COLO829 (cell line): ENCODE measurements at places on chromosomes 7 and 10.

DNA sequence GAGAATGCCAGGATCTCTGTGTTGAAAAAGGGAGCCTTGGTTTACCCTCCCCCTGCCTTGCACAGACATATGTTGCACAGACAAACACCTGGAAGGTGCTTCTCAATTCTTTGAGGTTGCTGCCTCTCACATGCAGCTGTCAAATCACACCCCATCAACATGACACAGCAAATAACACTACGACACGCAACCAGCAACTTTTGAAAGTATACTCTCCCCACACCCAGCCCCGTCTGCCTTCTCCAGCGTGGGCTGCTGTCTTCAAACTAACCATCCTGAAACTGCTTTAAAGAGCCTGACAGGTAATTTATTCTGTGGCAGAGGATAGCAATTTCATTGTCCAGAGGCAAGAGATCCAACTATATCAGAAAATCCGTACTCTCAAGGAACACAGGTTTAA is 136.1 kb downstream of the PLXNA4 start:
- DNase-seq: no peak

DNA sequence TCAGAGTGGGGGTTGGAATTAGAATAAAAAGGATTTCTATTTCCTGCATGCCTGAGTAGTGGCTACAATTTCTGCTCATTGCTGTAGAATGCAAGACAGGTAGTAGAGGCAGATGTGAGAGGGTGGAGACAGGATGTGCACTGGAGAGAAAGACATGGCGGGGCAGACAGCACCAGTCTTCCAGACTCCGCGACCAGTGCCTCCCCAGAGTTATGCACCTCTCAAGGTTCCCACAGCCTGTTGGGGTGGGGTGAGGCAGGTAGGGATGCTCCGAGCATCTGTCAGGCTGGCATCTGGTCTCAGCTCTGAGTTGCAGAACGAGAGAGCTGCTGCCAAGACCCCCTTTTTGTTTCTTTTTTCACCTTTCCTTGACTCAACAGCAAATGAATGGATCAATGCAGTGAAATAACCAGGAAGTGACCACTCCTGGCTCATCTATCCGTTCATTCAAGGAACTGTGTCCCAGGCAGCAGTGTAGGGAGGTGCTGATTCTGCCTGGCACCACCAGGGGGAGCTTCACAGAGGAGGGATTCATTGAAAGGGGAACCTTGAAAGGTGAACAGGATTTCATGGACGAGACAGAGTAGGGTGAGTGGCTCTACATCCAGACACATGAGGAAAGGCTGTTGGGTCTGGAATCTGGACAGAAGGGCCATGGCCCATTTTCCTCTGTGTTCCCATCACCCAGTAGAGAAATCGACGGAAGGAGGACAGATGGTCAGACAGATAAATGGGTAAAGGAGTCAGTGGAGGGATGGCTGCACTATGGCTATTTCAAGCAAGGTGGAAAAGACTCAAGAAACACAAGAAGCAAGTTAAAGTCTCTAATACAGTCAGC is 17.2 kb upstream of the SLC18A3 start:
- peak; percentile 61 for DNase-seq

GRCh38 chr7:112447406-112447805 is 2.9 kb upstream of the IFRD1 start:
- DNase-seq: no peak

DNA sequence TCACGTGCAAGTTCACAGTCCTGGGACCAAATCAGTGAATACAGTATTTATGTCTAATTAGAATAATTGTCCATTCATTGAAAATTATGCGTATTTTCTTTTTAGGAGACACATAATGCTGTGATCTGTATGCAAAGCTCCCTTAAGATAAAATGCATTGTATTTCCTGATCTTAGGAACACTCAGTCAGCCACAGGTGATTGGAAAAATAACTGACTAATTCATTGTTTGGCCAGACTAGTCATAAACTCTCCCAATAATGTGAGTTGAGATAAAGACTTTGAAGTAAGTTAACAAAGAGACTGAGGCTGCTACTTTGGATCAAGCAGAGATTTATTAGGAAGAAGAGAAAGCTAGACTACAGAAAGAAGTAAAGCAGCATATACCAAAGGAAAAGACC is 182.2 kb downstream of the GNAI1 start:
- no peak for DNase-seq

- DNase-seq: no peak
Observed at GRCh38 chr7:103636153-103636552, 190.1 kb upstream of the SLC26A5 start.

DNA sequence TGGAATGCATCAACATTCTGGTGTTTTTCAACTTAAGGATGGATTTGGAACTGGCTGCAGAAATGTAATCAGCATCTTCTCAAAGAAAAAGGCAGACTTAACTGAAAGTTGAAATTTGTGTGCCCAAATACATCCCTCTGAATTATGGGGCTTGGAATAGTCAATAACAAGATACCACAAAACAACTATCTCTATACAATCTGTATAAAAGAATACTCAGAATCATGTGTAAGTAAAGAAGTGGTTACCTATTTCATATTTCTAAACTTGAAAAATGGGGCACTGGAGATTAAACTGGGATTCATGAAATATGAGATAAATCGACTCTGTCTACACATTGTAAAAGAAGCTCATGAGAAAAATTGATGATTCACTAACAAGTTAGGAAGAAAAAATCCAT is 6.2 kb upstream of the COL1A2 start:
- DNase-seq: no peak

- DNase-seq: no peak
Observed at GRCh38 chr7:1749351-1749863, 79.3 kb downstream of the ELFN1 start.

GRCh38 chr7:122674502-122674901 is 24.4 kb downstream of the RNF133 start:
- DNase-seq: peak; percentile 67

- no peak for DNase-seq
Observed at GRCh38 chr7:114295522-114295921, 119.1 kb upstream of the FOXP2 start.

GRCh38 chr10:12667052-12667451 is 317.7 kb downstream of the CAMK1D start:
- no peak for DNase-seq

GRCh38 chr7:83731154-83731553 is 82.2 kb upstream of the SEMA3E start:
- DNase-seq: no peak

GRCh38 chr7:150502519-150502918 is 12.2 kb upstream of the GIMAP7 start:
- DNase-seq: no peak

DNA sequence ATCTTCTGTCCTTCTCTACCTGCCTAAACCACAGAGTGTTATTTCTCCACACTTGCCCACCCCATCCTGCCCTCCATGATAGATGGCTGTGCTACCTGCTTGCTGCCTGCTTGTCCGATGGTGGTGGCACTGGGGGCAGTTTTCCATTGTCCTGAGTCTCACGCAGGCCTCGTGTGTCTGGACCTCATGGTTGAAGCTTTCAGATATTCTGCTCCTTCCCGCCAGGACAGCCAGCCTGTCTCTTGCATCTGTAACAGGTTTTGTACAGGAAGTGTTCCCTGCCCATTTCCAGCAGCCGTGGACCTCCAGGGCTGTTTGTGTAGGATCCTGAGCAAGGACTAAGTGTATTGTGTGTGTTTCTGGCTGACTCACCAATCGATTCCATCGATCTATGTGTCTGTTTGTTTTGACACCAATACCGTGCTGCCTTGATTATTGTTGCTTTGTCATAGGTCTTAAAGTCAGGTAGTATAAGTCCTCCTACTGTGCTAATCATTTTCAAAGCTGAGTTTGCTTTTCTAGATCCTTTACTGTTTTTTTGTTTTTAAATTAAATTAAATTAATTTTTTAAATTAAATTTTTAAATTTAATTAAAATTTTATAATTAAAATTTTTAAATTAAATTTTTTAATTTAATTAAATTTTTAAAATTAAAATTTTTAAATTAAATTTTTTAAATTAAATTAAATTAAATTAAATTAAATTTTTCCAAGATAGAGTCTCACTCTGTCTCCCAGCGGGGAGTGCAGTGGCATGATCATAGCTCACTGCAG is 8.5 kb downstream of the IL15RA start:
- DNase-seq: no peak

- DNase-seq: no peak
Observed at GRCh38 chr10:59148701-59149100, 27.7 kb upstream of the PHYHIPL start.

- peak; percentile 66 for DNase-seq
Observed at GRCh38 chr7:4774658-4775249, 669 bp upstream of the AP5Z1 start.

DNA sequence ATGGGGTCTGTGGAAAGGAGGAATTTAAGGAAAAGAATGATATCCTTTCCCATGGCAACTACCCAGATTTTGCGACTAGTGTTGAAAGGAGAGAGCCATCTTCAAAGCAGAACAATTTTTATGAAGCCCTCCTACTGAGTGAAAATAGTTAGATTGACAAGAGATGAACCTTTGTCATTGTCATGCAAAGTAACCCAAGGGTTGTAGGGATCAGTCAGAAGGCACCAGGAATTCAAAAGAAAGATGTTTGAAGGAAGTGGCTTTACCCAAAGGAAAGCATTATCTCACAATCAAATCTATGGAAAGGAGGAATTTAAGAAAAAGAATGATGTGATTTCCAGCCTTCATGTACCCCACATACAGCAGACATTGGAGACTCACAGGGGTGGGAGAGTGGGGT is 544.4 kb downstream of the IPMK start:
- DNase-seq: no peak

- DNase-seq: peak; percentile 50
Observed at GRCh38 chr7:140230516-140230860, 53.7 kb upstream of the KDM7A start.

DNA sequence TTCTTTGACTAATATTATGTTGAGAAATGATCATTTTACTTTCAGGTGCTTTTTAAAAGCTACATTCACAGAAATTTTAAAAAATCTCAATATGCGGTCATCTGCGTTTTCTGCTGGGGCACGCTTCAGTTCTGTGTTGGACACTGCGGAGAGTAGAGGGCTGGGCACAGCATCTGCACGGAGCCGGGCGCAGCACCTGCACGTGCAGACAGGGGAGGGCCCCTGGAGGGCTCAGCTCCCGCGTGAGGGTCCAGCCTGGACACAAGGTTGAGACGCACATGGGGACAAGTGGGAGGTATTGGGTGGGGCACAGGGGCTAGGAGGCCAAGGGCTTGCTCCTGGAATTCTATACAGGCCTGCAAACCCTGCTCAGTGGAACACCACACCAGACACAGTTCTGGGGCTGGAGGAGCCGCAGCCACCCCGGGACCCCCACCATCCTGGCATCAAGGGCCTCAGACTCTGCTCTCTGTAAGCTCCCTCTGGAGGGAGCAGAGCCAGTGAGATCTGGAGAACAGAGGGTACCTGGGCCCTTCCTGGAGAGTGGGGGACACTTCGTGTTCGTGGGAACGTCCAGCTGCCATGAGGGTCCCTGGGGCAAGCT is 20.4 kb upstream of the FAM20C start:
- no peak for DNase-seq

DNA sequence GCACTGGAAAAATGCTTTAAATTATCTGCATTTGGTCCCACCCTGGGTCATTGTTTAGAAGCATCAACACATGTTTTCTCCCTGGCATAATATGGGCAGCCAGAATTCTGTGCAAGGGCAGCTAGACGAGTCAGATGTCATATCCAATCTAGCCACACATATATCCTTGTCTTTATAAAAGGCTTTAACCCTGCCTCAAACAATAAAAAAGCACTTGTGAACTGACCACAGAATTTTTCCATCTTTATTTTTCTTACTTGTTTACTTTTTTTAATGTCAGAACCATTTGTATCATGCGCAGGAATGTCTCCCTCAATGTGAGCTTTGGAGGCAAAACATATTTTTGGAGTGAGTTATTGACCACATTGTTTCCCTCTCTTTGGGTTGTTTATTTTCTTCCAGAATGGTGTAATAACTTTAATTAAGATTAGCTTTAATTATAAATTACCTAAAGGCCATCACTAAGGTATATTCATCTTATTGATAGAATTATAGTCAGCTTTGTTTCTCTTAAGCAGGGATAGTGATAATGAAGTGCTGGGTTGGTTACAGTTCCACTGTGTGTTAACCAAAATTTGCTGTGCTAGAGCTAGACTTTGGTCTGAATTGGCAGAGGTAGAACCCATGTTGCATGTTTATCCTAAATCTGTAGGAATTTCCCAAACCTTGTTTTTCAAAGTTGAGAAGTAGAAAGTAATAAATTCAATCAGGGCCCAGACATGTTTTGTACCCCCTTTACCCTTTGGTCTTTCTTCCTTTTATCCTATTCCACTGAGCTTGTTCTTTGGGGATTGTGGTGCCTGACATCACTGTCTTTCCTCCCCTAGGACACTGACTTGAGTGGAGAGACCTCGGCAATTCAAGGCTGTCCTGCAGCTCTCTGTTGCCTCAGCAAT is 1078.4 kb downstream of the KCNMA1 start:
- DNase-seq: no peak

GRCh38 chr7:956031-956430 is 1.6 kb upstream of the ADAP1 start:
- no peak for DNase-seq

GRCh38 chr10:99421233-99421739 is 9.1 kb downstream of the GOT1 start:
- no peak for DNase-seq

DNA sequence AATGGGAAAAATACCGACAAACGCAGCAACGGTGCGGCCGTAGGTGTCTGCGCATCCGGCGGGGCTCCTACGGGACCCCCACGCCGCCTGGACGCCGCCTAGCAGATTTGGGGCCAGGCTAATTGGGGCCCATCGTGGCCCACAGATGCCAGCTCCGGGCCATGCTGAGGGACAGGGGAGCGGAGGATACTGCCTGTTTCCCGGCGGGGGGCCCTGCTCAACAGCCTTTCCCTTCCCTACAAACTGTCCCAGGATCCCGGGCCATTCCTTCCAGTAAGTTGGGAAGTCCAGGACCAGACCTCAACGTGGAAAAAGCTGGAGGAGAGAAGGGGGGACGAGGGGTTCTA is 21.7 kb upstream of the GPER1 start:
- no peak for DNase-seq

- DNase-seq: no peak
Observed at GRCh38 chr7:121919986-121920385, 47.0 kb downstream of the PTPRZ1 start.

- no peak for DNase-seq
Observed at GRCh38 chr7:114155116-114156110, 236.6 kb upstream of the PPP1R3A start.

- no peak for DNase-seq
Observed at GRCh38 chr7:29970158-29970557, 19.4 kb downstream of the SCRN1 start.

DNA sequence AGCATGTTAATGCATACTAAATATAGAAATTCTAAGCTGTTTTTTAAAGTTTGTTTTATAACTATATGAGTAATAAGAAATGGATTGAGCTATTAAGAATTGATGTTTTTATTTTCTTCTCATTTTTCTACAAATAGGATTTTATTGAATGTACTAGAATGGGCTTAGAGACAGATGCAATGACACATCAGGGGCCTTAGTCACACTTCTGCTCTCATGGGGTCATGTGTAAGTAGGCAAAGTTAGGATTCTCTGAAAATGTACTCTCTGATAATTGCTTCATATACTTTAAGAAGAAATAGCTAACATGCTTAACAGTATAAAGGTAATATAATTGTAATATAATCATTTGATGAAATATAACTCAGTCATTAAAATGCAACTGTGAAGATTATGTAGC is 154.6 kb downstream of the ZNF438 start:
- DNase-seq: no peak
